Activated T-helper 1 cell treated with Interleukin-2 at 50 U/mL for 16 hours (primary cell): ENCODE measurements at places on chromosomes 12 and 14.
A peak's percentile ranks its signal among the peaks of the same experiment; 100 is the strongest.

GRCh38 chr14:88621100-88621499 lies 58.3 kb downstream of the ZC3H14 start:
- DNase-seq, result no peak

DNA sequence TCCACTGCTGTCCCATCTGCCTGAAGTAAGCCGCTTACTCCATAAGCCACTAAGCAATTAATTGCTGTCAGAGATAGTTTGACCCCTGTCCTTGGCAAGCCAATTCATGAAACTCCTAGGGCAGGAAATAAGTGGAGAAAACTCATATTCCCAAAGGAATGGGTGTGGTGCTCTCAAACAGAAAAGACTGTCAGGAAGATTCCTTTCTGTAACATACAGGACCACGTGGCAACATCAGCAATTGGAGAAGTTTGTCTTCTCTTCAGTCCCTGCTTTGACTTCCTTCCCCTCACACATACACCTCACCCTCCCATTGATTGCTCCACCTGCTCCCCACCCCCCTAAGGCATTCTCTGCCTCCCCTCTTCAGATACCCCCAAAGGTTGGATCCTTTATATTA lies 36.2 kb upstream of the MDM1 start:
- DNase-seq, result no peak

- DNase-seq, result no peak
Measured at GRCh38 chr14:89221109-89221810, 195.8 kb downstream of the FOXN3 start.

DNA sequence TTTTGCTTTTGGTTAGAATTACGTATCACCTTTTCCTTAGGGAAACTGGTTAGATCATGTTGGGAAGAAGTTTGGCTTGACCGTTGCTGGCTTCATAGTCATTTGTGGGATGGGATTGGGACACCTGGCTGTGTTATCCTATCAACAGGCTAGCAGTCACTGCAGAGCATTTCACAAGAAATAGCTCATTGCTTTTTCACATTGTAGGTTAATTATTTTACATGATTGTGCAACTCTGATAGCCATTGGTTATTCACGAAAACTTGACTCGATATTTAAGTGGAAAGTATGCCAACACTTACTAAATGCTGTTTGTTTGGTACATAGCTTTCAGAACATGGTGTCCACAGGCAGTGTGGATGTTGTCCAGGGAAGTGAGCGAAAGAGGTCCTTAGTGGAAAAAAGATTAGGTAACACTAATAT lies 89.4 kb downstream of the NKX2-1 start:
- DNase-seq, result no peak

GRCh38 chr14:33992274-33993007 lies 41.6 kb upstream of the EGLN3 start:
- no peak for DNase-seq

DNA sequence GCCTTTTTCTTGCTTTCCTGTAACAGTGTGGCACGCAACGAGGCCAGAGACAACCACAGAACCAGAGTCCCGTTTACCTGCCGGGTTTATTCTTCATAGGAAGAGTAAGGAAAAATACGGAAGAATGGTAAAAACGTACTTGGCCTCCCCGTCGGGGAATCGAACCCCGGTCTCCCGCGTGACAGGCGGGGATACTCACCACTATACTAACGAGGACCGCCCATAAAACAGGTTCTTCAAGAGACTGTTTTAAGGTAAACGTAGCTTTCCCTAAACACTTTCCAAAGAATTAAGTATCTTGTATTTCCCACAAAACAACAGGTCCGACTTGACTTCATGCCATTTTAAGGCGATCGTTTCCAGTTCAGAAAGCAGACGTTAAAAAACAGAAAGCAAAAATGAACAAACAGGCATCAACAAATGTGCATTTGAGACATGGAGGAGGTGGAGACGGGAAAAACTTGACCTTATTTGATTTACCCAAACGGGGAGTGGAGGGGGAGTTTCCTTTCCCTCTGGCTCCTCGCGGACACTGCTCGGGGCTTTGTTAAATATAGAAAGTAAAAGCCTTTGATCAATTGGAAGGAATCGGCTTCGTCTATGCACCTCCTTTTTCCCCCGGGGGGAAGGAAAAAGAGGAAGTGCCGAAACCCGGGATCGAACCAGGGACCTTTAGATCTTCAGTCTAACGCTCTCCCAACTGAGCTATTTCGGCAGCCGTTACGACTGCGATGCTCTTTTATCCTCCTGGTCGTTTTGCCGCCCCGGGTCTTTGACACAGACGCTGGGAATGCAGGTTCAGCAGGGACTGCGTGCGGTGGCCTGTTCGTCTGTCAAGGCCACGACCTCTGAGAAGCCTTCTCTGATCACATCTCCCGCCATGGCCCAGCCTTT lies 13.0 kb upstream of the UBC start:
- peak; percentile 83 for DNase-seq

DNA sequence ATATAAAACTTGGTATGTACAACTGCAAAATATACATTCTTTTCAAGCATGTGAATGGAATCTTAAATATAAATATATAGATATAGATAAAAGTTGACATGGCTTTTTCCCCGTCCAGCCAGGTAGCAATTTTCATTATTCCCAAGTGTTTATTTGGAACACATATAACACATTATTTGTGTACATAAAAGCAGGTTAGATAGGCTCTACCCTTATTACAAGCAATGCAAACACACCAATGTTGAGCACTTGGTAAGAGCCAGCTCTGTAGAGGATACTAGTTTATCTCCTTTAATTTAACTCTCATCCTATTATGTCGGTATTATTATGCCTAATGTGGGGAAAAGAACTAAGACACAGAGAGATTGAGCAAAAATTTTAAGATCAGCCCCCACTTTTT lies 7.0 kb upstream of the INSM2 start:
- DNase-seq, result no peak

GRCh38 chr12:122749569-122750332 lies 2.9 kb upstream of the DENR start:
- DNase-seq, result no peak

DNA sequence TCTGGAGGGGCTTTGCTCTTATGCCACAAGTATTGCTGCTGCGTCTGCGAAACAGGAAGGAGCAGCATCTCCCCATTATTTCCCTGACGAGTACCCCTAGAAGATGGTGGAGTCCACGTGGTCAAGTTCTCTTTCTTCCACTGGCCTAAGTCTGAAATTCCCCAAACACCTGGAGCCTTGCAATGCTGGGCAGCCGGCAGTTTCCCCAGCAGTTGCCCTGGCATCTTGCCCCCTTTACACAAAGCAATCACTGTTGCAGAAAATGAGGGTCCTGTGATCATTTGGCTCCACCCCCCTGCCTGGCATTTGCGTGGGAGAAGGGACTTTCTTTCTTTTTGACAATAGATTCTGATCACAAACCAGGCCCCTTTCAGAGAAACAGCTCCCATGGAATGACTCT lies 56.9 kb downstream of the FOS start:
- DNase-seq, result no peak

DNA sequence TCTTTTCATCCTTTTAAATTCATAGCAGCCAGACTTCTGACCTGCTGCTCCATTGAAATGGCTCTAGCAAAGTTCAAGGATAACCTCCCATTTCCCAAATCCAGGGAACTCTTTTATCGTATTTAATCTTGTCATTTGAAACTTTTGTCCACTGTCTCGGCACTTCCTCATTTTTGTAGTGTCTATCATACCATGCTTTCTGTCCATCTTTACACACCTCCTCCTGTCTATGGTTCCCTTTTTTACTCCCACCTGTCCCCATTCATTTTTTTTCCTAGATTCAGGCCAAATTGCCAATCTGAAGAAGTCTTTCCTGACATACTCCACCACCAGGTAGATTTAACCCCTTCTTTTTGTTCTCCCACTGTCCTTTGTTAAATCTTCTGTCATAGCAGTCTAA lies 31.0 kb downstream of the NFYB start:
- DNase-seq, result no peak

- no peak for DNase-seq
Measured at GRCh38 chr14:67999705-68000384, 180.3 kb downstream of the RAD51B start.

- no peak for DNase-seq
Measured at GRCh38 chr14:86221755-86222154, 691.8 kb downstream of the FLRT2 start.

- no peak for DNase-seq
Measured at GRCh38 chr14:71703477-71703876, 228.8 kb upstream of the RGS6 start.

DNA sequence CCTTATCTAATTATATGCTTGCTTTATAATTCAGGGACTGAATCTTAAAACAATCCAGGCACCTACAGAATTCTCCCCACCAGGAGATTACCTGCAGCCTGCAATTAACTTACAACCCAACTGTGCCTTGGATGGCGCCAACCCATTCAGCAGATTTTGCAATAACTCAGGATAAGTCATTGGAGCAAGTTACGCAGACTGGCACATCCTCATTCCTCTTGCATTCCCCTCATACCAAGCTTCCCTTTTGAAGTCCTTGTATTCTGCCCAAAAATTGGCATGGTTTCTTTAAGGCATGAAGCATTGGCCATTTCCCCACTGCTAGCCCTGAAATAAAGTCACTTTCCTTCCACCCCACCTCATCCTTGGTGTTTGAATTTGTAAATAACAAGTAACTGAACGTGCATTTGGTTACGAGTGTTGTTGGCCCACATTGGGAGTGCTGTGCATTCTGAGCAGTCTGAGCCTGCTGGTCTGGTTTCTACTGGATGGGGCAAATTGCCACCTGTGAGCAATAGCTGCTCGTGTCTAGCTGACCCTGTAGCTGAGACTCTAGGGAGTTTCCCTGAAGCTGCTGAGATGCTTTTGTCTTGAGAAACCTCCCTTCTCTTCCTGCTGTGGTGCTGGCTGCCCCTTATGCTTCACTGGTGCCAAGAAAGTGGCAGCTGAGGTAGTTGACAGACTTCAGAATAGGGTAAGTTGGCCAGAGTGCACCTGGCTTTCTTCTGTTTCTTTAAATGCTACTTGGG lies 99.2 kb upstream of the SCAF11 start:
- DNase-seq, result no peak

- DNase-seq, result no peak
Measured at GRCh38 chr12:124812356-124812755, 51.3 kb downstream of the SCARB1 start.

- DNase-seq, result peak; percentile 32
Measured at GRCh38 chr12:122874081-122874480, 21.8 kb downstream of the VPS37B start.
